GM13976 (cell line): ENCODE measurements at places on chromosomes 2 and 18.
A peak's percentile ranks its signal among the peaks of the same experiment; 100 is the strongest.

DNA sequence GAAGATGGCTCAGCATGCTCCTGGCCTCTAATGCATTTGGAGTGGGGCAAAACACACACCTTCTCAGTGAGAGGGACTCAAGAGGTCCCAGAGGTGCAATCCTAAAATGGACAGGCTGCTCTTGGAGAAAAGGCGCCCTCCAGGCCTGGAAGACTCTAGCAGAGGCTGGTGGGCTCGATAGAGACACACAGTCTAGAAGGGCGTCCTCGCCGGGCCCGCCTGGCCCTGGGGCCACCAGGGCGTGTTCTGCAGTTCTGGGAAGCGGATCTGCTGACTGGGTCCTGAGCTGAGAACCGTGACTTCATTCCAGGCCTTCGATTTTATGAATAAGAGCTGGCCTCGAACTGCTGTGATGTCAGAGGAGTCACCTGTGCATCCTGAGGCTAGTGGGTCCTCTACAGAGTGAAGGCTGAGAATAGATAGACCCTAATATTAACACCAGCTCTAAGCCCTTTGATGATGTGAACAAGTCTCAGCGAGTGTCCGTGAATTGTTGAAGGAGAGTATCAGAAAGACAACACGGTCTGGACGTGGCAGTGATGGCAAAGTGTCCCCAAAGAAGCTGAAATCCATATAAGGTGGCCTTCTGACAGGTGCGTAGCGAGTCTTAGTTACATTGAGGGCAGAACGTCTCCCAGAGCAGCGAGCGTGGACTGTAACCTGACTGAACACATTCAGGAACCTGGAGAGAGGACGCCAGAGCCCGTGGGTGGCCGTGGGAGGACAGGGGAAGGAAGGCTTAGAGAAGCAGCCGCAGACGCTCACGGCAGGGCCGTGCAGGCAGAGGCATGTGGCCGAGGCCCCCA lies 136.9 kb downstream of the PTGR3 start:
- no peak for DNase-seq

GRCh38 chr2:42844901-42845821 lies 52.8 kb upstream of the HAAO start:
- DNase-seq, result no peak

- no peak for DNase-seq
Observed at GRCh38 chr2:216645636-216645950, 12.4 kb downstream of the IGFBP2 start.

DNA sequence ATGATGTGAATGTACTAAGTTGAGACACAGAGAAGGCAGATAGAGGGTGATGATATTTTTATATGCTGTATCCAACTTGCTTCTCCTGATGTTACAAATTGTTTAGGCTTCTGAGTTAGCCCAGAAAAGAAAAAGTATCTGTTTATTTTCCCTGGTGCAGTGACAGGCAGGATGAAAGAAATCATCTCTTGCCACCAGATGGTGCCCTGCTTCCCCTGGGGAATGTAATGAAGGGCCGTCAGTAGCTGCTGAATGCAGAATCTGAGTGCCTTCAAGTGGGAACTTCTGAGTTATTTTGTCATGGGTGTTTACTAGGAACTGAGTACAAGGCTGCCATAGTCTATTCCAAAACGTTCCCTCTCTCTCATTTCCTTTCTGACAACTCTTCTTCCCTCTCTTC lies 525.6 kb downstream of the MBD2 start:
- peak; percentile 30 for DNase-seq

- DNase-seq, result no peak
Observed at GRCh38 chr2:55779459-55780421, 86.1 kb upstream of the PNPT1 start.

DNA sequence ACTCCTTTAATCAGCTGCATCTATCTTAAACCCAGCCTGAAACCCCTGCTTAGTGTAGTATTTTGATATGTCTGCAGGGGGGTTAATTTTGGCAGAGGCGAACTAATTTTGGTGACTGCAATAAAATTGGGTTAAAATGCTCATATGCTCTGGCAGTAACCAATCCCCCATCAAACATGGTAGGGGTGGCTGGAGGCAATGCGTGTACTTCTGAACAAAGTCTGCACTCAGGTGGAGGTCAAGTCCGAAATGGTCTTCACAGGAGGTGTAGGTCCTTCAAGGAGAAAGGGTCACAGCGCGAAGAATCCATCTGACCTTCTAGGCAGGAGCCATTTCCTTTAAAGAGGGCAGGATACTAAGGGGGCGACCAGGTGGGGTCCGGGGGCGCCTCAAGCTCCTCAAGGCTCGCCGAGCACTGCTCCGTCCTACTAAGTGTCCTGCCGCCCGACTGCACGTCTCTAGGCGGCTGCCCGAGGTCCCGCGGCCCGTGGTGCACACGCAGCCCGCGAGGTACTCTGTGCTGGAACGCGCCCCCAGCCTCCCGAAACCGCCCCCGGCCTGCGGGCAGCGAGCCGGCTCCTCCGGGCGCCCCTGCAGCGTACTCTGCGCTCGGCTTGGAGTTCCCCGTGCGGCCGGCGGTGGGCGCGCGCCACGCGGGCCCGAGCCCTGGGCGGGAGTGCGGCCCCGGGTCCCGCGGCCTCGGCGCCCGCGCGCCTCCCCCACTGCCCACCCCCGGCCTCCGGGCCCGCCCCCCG lies 1.7 kb upstream of the LDLRAD4 start:
- peak; percentile 77 for DNase-seq

GRCh38 chr2:217090024-217090473 lies 230.2 kb upstream of the TNP1 start:
- DNase-seq, result peak; percentile 65

- no peak for DNase-seq
Observed at GRCh38 chr18:44341759-44342158, 338.9 kb upstream of the SETBP1 start.

GRCh38 chr2:230751062-230751461 lies 38.4 kb downstream of the CAB39 start:
- peak; percentile 36 for DNase-seq

GRCh38 chr2:219353129-219353528 lies 20.6 kb upstream of the RESP18 start:
- DNase-seq, result no peak

GRCh38 chr2:48213646-48214045 lies 307.3 kb upstream of the FBXO11 start:
- DNase-seq, result no peak

- DNase-seq, result peak; percentile 10
Observed at GRCh38 chr2:210199186-210199765, 26.0 kb downstream of the ACADL start.

GRCh38 chr2:201983174-201983573 lies 50.5 kb upstream of the FZD7 start:
- no peak for DNase-seq

DNA sequence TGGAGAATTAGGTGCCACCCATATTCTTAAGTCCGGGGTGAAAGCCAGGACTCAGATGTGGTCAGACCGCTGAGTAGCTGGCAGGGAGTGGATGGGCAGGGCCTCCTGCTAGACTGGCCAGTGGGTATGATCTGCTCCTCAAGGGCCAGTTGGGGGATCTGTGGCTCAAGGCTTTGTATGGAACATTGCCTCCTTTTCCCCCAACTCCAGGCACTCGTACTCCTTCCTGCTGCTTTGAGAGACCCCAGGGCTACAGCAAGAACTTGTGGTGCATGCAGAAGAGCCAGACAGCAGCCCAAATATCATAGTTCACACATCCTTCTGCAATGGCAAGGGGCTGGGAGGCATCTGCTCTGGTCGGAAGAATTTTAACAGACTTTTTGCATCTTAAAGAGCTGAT lies 61.7 kb downstream of the PDCL3 start:
- no peak for DNase-seq

DNA sequence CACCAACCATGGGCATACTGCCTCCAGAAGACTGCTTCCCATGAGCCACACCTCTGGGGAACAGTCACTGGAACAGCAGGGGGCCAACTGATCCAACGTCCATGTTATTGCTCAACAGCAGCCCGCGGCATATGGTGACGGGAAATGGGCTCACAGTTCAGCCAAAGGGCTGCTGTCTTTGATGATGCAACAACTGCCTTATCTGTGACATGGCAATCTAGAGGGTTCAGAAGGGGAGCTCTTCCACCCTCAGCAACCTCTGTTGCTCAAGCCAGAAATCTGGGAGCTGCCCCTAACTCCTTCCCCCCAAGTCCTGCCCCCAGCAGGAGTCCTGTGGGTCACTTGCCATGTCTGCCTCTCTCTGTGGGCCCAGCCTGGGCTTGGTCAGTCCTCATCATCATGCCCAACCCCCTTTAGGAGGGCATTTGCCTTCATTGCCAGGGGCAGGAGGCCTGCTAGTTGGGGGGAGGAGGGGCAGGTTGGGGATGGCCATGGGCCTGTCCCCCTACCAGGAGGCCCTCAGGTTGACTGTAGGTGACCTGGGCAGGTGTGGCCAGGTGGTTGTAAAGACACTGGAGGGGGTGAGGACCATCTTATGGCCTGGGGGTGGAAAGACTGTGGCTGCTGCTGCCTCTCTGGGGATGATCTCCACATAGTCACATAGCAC lies 212.9 kb downstream of the CYP26B1 start:
- peak; percentile 4 for DNase-seq
